NCI-H2081 (cell line): ENCODE measurements at places on chromosomes 12 and 14.

DNA sequence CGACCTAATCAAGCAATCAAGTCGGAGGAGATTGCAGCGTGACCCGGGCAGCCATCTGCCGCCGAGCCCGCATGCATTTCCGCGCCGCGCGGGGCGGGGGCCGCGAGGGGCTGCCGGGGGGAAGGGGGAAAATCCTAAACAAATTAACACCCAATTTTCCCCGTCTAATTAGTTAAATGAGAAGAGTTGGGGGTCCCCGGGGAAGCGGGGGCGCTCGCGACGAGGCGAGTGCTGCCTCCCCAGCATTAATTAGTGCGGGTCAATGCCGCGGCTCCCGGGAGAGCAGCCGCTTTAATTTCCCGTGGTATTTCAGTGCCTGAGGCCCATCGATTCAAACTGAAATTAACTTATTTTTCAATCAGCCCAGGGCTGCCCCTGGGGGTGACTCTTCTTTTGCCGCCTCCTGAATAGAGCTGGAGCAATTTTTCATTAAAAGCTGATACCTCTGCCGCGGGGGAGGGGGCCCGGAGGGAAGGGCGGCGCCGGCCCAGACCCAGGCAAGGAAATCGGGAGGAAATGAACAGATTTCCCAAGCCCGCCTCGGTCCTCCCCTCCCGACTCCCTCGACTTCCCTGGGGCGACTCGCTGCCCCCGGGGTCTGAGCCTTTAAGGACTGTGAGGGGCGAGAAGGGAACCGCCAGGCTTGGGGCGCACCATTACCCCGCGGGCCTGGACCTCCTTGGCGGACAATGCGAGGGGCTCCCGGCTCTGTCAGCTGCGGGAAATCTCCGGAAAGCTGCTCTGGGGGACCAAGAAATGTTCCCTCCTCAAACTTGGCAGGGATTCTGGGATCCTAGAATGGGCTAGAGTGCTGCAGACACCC is 18.9 kb downstream of the VSX2 start:
- DNase-seq = no peak

GRCh38 chr12:119728444-119728745 is 60.5 kb downstream of the PRKAB1 start:
- DNase-seq = no peak

DNA sequence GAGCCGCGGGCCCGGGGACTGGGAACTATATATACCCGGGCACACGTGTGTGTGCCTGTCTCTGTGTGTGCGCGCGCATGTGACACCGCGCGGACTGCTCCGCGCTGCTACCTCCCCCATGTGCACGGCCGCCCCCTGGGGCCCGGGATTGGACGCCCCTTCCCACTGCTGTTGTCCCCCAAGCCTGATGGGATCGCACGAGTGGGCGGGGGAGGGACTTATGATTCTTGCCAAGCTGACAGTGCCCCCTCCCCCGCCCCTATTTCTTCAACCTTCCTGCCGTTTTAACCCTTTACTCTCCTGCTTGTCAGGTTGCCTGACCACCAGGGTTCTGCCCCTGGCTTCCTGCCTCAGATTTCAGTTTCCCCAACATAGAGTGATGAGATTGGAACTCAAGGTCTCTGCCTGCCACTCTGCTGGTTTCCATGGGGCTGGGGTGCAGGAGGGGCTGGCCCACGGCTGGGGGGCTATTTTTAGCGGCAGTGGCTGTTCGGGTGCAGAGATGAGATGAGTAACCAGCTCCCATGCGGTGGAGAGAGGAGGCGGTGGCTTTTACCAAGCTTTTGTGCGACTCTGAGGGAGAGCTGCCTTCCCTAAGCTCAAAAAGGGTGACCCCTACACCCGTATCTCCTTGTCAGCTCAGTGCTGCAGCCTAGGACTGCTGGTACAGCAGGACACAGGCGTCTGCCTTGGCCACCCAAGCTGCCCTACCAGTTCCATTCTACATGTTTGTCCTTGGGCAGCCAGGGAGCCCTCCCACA is at the start of gene DDN:
Gene DDN (minus strand): TSS at position 5 of the 761 bp plus-strand sequence. CDS start 88 bp downstream, outside the sequence.
- peak; percentile 64 for DNase-seq

DNA sequence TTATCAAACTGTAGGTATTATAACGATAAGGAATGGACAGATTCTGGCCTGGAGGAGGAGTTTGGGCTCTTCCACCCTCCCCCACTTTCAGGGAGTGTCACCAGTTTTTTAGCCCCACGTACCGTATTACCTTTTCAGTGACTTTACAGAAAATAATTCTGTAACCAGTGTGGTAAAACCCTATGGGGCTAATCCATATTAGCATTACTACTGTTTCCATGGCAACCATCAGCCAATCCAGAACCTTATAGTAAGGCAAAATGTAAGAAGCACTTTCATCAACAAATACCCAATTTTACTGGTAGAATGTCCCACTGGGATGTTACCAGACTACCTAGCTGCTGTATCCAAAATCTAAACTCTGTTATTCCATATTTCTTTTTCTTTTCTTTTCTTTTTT is 50.7 kb downstream of the BICDL1 start:
- DNase-seq = no peak

DNA sequence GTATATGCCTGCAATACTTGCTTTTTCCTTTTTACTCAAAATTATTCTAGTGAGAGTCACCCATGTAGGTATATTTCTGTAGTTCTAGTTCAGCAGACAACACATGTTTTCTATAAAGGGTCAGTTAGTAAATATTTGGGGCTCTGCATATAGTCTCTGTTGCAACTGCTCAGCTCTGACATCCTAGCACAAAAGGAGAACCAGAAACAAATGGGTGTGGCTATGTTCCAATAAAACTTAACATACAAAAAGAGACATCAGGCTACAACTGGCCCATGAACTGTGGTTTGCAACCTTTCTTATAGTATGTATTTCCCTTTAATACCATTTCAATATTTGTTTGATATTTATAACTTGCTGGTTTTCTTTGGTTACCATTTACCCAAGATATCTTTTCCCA is 11.9 kb downstream of the NT5DC3 start:
- no peak for DNase-seq

- DNase-seq = no peak
Observed at GRCh38 chr14:103688906-103689902, 26.0 kb downstream of the XRCC3 start.

DNA sequence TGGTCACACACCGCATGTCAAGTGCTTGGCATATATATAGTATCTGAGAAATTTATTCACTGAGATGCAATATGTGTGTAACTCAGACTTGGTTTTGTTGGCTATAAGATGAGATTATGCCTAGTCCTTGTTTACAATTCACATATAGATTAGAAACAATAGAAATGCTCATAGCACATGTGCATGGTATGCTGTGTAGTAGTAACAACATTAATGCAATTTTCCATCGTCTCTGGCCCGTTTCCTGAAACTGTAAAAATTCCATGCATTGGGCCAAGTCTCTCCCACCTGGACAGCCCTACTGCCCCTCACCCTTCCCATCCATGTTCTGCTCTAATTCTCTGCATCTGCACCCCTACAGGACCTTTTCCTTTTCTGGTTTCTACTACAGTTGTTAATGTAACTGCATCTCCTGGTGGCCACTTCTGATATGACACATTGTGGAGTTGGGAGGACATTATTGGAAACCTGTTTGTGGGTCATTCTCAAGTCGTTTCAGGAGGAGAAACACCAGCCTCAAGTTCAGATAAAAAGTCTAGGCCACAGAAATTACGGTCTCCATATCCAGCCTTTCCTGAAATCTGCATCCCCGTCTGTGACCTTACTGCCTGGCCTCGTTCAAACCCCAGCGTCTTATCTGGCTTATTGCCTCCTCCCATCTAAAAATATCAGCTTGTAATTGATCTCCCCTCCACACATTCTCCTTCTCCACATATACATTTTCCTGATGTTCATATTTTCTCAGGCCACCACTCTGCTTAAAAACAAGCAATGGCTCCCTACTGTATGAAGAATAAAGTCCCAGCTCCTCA is 37.5 kb downstream of the EMP1 start:
- no peak for DNase-seq

- DNase-seq = no peak
Observed at GRCh38 chr12:75447691-75448393, 32.7 kb upstream of the GLIPR1 start.

DNA sequence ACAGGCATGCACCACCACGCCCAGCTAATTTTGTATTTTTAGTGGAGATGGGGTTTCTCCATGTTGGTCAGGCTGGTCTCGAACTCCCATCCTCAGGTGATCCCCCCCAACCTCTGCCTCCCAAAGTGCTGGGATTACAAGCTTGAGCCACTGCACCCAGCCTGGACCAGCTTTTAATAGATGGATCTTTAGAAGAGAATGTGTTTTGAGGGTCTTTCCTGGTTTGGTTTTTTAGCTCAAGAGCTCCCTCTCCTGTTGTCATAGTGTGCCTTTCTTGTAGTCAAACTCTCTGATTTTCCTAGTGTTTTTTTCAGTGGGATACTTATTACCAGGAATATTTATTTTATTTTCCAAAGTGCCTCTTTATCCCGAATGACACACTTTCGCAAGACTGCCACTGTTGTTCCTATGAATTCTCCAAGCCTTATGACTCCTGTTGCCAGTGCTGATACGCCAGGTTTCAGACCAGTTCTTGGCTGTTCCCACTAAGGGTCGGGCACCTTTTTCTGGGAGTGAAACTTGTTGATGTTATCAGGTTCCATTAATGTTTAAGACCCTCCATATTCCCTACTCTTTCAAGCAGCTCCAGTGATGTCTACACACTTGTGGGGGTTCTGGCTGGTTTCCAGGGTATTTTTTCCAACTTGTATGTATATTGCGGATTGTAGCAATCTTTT is 31.5 kb upstream of the LIMA1 start:
- no peak for DNase-seq
